ENCODE measurements at places on chromosomes 12 and 14.

- no peak for DNase-seq
Measured at GRCh38 chr12:111224186-111225066, 144.5 kb downstream of the PHETA1 start.

DNA sequence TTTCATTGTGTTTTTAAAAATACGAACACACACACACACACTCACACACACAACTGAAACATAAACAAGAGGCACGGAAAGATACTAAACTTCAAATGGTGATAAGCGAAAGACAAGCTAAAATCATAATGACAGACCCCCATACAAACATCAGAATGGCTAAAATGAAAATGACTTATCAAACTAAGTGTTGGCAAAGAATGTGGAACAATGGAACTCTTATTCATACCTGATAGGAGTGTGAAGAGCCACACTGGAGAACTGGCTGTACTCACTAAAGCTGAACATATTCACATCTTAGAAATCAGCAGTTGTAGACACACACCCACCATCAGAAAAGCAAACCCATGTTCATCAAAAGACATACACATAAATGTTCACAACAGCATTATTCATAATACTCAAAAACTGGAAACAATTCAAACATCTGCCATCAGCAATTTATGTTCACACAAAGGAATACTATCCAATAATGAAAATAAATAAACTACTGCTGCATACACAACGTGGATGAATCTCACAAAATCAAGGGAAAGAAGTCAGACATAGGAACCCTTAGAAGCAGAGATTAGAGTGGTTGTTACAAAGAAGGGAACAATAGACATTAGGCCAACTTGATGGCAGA lies 11.8 kb downstream of the STXBP6 start:
- DNase-seq, result no peak

- DNase-seq, result no peak
Measured at GRCh38 chr12:103816663-103817062, 24.4 kb downstream of the NT5DC3 start.

DNA sequence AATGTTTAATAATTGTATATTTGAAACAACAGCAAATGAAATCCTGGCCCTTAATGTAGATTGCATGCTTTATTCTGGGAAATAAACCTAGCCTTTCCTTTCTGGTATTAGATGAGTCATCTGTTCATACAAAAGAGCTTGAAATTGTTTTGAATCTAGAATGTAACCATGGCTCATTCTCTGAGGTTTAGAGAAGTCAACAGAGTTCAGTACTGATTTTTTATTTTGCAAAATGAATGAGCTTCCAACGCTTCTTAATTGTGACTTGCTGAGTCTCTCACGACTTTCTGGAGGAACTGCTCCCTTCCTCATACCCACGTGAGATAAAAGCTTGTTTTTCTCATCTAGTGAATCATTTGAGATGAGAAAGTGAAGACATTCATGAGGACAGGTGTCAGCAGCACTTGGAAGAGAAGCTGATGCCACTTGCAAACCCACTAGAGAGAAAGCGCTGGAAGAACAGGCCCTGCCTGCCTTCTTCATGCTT lies 509.6 kb downstream of the VRK1 start:
- no peak for DNase-seq

DNA sequence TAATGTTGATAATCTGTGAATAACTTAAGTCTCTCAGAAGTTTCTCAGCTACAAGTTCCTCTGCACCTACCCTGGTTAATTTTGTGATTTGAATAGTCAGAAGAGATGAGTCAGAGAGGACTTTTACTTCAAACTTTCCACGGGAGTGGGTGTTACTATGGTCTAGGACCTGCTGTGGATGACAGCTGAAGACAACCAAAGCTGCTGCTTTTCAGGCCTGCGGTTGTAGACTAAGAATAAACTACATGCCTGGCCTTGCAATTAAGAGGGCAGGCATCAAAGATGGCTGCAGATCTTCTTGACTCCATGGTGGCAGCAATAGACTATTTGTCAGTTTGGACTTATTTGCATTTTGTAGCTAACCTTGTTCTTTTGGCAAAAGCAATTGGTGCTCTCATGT lies 227.1 kb upstream of the KRR1 start:
- no peak for DNase-seq

- no peak for DNase-seq
Measured at GRCh38 chr14:64238631-64239030, 55.5 kb downstream of the ESR2 start.

GRCh38 chr12:109710747-109711595 lies 2.7 kb upstream of the FAM222A start:
- DNase-seq, result no peak

DNA sequence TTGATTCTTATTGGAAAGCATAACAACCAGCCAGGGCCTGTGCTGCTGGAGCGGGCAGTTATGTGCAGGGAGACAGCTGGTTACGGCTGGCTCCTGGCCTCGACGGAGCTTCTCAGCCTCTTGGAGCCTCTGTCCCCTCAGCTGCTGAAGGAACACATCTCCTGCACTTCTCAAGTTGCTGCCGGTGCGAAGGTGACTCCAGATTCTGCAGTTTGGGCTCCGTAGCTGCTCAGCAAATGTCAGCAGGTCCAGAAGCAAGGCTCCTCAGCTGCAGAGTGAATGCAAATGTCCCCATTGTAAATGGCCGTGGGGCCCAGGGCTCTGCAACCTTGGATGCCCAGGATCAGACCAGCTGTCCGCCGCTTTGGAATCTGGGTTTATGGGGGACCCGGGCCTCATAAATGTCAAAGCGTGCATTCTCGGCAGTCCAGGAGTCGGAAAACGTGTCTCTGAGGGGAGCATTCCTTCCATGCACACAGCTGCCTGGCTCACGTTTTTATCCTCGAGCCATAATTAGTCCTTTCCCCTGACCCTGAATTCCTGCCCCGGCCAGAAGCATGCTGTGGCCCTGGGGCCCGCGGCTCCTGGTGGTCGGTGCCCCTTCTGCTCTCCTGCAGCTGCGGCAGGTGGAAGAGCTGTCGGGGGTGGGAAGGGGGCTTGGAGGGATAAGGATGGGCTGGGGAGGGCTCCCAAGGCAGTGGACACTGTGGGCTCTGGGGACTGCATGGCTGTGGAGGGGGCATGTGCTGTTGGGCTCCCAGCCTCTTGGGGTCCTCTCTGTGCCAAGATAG lies 106.0 kb downstream of the KIF26A start:
- DNase-seq, result no peak

DNA sequence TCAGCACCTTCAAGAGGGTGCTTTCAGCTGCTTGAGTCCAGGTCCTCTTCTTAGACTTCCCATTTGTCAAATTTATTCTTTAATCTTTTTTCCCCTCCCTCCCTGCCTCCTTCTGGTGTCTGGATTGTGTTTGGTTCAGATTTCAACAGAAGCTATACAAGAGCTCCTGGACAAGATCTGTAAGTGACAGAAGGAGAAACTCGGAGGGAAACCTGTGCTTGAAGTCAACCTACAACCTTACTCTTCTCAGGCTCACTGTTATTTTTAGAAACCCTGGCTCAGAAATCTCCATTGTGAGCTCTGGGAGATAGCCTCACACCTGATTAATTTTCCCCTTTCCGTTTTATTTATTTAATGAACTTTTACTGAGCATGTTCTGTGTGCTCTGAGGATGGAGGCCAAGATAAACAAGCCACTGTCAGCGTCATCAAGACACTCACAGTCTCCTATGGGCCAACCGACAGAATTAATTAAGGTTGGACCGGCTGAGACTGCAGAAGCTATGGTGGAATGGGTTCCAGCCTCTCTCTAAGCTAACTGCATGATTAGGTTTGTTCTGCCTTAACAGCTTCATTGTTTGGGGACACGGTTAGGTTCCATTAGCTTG lies 13.5 kb downstream of the PDE1B start:
- DNase-seq, result no peak

GRCh38 chr12:13701502-13701901 lies 279.9 kb downstream of the GRIN2B start:
- no peak for DNase-seq

- no peak for DNase-seq
Measured at GRCh38 chr12:57990241-57990883, 49.0 kb downstream of the ATP23 start.

DNA sequence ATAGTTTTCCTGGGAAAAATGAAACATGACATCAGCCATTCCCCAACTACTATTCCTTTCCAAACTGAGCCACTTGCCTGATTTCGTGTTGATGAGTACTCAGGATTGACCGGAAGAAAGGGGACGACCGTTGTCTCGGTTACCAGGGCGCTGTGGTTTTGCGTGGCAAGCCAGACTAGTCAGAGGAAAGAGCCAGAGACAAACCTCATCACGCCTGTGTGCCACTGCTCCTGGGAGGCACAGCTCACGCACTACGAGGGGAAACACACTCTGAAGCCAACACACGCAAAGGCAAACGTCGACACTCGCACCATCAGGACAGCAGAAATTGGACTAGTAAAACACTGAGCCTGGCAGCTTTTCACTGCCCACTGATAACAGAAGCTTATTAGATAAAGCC lies 35.0 kb downstream of the GIT2 start:
- no peak for DNase-seq

DNA sequence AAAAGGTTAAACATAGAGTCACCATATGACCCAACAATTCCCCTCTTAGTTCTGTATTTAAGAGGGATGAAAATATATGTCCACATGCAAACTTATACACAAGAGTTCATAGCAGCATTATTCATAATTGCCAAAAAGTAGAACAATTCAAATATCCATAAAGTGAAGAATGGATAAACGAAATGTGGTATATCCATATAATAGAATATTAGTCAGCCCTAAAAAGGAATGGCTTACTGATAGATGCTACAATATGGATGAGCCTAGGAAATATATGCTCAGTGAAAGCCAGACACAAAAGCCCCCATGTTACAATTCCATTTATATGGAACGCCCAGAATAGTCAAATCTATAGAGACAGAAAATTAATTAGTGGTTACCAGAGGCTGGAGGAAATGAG lies 44.1 kb upstream of the RIN3 start:
- DNase-seq, result no peak

GRCh38 chr14:95948558-95948981 lies 71.9 kb downstream of the TUNAR start:
- no peak for DNase-seq

- DNase-seq, result no peak
Measured at GRCh38 chr14:104735830-104736642, 12.0 kb downstream of the ADSS1 start.

DNA sequence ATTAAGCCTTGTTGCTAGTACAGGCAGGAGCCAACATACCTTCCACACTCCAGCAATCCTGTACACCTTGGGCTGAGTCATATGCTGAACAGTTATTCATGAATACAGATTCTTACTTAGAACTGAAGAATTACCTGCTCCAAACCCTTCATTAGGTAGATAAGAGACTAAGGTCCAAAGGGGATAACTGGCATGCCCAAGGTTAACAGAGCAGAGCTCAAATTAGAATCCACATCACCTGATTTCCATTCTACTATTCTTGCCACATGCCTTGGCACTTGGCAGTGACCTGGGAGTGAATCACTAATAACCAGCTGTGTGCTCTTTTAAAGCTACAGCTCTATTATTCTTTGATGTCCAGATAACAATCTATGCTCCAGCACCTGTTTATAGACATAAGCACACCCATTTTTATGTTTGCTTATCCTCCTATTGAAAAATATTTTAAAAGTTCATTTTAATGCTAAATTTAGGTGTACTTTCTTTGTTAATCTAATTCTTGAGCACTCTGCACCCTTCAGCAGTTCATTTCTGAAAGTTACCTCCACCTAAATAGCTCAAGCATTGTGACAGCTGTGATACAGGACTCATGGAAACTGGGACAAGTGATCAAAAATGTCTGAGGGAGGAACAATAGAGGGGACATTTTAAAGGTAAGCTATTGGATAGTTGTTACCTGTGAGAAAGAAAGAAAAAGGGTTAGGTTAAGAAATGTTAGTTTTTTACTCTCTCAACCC lies 19.4 kb downstream of the LPCAT3 start:
- no peak for DNase-seq

Data from stimulated activated CD8-positive, alpha-beta memory T cell treated with anti-CD3 and anti-CD28 coated beads, Interleukin-2, amount 100 ng/mL, for 1 hour (primary cell).